Activated naive CD8-positive, alpha-beta T cell treated with anti-CD3 and anti-CD28 coated beads, Interleukin-2, amount 50 U/mL, for 16 hours (primary cell): ENCODE measurements at places on chromosomes 11 and 22.
A peak's percentile ranks its signal among the peaks of the same experiment; 100 is the strongest.

DNA sequence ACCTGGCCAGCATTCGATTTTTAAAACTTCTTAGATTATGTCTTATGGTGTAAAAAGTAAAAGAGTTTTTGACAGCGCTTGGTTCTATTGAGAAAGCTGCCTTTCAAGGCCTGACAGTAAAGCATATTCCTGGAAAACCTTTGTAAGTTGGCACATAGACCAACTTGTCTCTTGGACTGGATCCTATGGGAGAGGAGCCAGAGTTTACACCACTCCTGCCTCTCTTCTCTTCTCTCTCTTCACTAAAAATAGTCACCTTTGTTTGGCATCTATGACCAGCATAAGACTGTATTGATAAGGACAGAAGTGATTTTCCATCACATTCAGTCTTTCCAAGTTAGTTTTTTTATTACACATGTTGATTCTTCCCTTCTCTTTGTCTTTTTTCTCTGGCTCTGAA is 33.7 kb downstream of the CSRP3 start:
- DNase-seq = no peak

DNA sequence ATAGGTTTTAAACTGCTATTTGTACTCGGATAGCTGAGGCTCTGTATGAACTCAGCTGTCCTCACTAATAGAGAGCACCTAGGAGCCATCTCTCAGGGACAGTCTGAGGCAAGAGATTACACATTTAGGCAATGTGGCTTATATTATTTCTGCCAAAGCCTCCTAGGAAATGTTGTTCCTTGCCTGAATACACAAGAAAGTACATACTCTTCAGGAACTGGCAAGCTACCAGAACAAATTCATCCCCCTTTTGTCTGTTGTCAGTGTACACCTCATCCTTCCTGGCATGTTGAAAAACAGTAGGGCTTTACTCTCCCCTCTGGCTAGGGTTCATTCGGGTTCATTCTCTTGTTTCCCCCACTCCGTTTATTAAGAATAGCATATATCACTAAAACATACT is 615.9 kb upstream of the FAT3 start:
- DNase-seq = no peak

GRCh38 chr11:83847467-83848034 is 561.4 kb upstream of the CCDC90B start:
- DNase-seq = no peak

DNA sequence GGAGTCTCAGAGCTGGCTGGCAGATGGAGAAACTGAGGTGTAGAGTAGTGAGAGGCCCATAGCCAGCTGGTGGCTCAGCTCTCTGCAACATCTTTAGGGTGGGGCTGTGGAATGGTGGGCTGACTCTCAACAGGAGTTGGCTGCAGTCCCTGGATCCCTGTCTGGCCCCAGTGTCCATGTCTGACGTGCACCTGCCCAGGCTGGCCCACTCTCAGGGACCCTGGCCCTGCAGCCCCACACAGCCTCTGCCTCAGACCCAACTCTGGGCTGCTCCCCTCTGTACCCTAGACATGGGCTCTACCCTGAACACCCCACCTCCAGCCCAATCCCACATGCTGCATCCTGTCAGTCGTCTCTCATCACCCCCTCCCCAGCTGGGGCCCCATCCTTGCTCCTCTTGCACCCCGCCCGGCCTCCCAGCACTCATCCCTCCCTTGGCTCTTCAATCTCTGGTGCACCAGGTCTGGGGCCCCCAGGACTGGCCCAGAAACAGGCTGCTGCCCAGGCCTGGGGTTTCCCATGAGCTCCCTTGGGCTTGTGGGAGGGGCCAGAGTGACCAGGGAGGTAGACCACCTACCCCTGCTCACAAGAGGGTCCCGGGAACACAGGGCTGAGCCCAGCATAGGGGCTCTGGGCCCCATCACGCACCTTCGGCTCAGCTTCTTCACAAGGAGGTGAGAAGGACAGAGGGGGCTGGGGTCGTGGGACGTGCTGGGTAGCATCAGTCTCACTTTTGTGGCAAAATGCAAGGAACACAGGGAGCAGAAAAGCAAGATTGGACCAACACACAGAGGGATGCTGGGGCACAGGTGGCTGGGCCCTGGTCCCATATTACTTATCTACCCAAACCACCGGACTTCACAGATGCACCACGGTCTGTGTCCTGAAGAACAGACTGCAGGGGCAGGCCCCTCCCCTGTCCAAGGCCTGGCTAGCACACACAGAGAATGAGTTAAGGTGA is 31.5 kb downstream of the ARVCF start:
- DNase-seq = no peak

DNA sequence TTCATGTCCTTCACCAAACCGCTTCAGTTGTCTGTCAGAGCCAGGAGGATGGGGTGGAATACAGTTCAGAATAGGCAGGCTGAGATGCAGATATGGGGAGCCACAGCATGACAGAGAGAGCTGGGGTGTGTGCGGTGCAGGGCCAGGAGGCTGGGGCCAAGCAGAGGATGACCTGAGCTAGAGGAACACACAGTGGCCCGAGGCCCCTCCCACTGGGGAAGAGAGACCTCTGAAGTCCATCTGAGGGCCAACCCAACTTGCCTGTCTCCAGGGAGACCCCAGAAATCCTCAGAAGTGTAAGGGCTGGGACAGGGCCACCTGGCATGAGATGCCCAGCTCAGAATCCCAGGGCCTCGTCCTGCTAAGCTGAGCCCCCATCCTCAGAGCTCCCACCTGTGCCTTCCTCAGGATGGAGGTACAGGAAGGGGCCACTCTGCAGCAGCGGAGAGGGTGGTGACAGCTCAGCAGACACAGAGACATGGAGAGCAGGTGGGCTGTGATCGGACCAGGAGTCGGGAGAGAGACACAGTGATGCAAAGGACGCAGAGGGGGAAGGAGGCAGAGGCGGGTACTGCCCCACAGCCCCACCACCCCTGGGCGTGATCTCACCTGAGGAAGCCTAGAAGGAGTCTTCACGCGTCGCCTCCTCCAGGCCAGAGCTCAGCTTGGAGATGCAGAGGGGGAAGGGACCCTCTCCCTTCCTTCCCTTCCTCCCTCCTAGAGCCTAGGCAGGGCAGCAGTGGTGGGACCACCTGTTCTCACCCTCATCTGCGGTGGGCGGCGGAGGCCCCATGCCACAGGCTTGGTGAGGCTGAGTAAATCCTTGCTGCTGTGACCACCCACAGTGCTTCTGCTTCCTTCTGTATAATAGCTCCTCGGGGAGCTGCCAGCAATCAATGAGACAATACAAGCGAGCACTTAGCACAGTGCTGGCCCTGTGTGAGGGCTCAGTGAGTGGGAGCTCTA is 9.1 kb upstream of the TUB start:
- DNase-seq = no peak

DNA sequence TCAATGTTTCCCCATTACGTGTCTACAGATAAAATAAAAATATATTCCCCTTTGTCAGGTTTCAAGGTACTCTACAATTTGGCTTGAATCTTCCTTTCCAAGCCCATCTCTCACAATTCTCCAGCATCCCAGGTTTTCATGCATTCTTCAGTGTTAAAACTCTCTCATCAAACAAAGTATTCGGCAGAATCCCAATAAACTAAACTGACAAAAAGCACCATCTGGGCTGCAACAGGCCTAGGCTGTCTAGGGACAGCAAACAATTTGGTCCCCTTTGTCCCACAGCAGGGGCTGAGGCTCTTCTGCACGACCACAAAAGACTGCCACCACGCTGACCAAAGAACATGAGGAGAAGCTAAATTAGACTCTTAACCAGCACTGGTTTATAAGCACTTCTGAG is 159.4 kb downstream of the CADM1 start:
- DNase-seq = no peak

GRCh38 chr11:95231881-95232605 is 1.0 kb upstream of the SESN3 start:
- DNase-seq = peak; percentile 21

- no peak for DNase-seq
Observed at GRCh38 chr11:12810568-12810894, 136.3 kb downstream of the TEAD1 start.
